GM13976 (cell line): ENCODE measurements at places on chromosomes 3 and 15.

DNA sequence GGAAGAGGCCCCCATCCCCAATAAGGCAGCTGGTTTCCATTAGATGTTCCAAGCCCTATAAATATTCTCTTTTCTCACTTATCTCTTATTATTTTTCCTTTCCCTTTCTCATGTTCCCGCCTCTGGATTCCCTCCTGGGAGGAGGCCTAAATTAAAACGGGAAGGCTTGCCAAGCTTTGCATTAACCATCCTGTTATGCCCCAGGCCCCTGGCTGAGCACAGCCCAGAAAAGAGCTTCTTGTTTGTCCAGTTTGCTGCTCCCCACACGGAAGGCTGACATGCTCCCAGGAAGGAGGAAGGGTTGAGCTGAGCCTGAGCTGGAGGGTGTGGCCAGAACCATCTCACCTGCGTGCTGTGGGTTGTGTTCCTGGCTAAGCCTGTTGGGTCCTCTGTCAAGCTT is 63.1 kb upstream of the BOC start:
- DNase-seq, result no peak

GRCh38 chr3:188212308-188212969 is 58.5 kb downstream of the LPP start:
- no peak for DNase-seq

DNA sequence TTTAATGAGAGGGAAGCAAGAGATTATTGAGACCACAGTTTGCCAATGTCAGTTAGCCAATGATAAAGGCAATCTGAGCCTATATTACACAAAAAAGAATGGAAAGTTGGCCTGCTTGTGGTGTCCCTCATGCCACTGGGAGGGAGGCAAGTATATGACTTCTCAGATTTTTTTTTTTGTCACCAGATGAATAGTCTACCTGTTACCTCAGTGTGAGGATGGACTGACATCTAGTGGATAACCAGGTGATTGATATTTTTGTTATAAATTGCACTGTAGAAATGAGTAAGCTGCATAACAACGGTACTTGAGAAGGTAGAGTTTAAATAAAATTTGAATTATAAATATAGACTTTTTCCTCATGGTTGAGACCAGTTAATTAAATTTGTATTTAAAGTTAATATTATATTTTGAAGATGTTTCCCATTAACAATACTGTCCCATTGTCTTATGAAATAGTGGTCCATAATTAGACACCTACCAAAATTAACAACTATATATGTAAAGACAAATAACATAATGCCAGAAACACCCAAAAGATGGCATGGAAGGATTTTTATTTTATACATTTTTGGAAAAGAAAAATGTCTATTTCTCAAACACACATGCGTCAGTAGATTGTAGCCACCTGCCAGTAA is 237.8 kb upstream of the GADL1 start:
- no peak for DNase-seq

DNA sequence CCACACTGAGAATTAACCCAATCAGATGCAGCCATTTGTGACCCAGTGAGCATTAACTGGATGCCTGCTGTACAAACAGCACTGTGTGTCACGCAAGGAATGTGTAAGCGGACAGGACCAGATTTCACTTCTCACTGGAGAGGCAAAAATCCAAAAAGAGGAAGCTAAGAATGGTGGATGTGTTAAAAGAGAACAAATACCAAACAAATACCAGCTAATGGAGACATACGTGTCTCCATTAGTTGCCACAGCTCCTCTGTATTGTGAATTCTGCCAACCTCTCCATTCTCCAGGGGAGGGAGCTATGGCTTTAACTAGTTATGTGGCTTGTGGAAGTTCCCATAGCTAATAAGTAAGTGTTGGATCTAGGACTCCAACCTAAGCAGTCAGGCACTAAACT is 2.6 kb downstream of the LTF start:
- no peak for DNase-seq

DNA sequence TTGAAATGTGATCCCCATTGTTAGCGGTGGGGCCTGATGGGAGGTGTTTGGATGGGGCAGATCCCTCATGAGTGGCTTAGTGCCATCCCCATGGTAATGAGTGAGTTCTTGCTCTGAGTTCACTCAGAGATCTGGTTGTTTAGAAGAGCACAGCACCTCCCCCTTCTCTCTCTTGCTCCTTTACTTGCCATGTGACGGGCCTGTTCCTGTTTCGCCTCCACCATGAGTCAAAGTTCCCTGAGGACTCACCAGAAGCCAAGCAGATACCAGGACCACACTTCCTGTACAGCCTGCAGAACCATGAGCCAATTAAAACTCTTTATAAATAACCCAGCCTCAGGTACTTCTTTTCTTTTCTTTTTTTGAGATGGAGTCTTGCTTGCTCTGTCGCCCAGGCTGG is 46.6 kb downstream of the ANP32A start:
- DNase-seq, result no peak

DNA sequence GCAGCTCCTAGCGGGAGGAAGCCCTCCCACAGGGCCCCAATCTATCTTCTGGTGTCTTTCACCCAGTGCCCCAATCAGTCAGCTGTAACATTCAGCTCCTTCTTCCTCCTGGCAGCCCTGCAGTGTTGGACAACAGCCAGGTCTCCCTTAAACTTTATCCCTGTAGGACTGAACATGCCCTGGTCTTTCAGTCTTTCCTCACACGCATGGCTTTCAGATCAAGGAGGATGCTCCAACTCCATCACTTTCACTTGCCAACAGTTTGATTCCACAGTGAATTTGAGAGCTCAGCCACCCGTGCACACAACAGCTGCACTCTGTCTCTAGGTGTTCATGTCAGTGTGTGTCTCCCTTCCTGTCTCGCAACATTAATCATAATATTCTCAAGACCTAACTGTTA is 28.5 kb upstream of the LRRC34 start:
- DNase-seq, result no peak

- no peak for DNase-seq
Measured at GRCh38 chr3:2706144-2706835, 403.9 kb downstream of the IL5RA start.
